ENCODE measurements at places on chromosomes 13 and 19.

GRCh38 chr19:1648459-1648849 lies 4.0 kb downstream of the TCF3 start:
- DNase-seq = no peak

- peak; percentile 48 for DNase-seq
These were observed 133.9 kb downstream of the DCT start for GRCh38 chr13:94345374-94346195.

GRCh38 chr19:46036744-46037128 lies 4.1 kb downstream of the IGFL4 start:
- DNase-seq = no peak

GRCh38 chr19:6098574-6098973 lies 11.7 kb downstream of the RFX2 start:
- no peak for DNase-seq

GRCh38 chr13:99150575-99151361 lies 49.9 kb upstream of the UBAC2 start:
- DNase-seq = no peak

DNA sequence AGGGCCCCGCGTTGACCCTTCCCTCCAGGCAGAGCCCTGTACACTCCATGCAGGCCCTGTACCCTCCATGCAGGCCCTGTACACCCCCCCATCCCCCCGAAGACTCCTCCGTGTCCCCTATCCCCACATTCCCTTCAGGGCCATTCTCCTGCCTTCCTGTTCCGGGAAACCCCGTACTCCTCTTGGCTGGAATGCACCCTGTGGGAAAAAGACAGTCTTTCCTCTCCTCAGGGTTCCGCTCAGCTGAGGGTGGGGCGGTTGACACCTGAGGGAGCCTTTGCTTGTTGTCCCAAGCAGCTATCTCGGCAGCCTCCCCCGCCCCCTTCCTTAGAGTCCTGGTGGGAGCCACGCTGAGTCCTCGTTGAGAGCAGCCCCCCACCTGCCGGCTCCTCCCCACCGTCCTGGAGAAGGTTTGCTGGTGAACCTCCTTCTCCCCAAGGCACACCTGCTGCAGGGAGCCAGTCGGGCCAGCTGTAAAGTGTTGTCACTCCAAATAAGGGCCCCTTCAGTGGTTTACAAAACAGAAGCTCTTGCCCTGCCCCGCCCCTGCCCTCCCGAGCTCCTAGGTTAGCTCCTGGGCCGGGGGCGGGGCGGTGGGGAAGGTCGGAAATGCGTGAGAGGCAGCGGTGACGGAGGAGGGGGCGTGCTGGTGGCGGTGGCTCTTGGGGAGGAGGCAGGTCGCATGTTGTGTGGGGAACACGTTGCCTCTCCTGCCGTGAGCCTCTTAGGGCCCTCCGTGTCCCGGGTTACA lies 1.5 kb downstream of the GNA11 start:
- DNase-seq = no peak

GRCh38 chr19:57008432-57008831 lies 111.4 kb upstream of the USP29 start:
- DNase-seq = no peak

DNA sequence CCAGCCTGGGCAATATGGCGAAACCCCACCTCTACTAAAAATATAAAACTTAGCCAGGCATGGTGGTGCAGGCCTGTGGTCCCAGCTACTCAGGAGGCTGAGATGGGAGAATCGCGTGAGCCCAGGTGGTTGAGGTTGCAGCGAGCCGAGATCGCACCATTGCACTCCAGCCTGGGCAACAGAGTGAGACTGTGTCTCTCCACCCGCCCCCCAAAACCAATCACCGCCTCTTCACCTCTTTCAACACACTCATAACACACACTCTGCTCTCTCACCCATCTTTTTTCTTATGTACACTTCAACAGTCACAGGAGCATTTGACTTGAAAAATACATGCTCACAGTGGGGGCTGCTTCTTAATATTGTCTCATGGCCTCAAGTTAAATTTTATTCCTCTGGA lies 76.8 kb downstream of the ESD start:
- DNase-seq = no peak

DNA sequence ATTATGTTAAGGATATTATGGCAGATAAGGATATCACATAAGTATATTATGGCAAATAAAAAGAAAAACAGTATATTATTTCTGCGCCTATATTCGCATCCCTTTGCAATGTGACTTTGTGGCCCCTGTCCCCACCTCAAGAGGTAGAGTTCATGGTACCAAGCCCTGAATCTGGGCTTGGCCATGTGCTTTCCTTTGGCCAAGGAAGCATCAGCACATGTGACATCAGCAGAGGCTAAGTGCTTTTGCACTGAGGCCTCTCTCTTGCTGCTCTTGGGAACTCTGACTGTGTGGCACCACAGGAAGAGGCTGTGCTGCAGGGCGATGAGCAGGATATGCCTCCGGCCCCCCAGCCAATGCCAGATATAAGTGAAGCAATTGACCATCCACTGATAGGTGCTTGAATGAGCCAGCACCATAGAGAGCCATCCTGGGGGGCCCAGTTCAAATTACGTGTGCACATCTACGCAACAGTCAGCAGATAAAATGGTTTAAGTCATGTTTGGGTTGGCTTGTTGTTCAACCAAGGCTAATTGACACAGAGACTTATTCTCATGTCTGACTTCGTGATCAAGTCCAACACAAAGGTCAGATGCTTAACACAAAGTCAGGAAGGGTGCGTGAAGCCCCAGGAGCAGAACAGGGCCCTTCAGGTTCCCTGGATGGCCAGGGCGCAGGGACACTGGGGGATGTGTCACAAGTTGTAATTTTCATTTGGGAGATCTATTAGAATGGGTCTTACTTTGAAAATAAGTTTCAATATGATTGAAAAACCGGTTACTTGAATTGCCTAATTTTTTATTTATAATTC lies 173.3 kb downstream of the COL4A1 start:
- DNase-seq = peak; percentile 48

GRCh38 chr13:33577007-33577406 lies 240.9 kb upstream of the RFC3 start:
- no peak for DNase-seq

DNA sequence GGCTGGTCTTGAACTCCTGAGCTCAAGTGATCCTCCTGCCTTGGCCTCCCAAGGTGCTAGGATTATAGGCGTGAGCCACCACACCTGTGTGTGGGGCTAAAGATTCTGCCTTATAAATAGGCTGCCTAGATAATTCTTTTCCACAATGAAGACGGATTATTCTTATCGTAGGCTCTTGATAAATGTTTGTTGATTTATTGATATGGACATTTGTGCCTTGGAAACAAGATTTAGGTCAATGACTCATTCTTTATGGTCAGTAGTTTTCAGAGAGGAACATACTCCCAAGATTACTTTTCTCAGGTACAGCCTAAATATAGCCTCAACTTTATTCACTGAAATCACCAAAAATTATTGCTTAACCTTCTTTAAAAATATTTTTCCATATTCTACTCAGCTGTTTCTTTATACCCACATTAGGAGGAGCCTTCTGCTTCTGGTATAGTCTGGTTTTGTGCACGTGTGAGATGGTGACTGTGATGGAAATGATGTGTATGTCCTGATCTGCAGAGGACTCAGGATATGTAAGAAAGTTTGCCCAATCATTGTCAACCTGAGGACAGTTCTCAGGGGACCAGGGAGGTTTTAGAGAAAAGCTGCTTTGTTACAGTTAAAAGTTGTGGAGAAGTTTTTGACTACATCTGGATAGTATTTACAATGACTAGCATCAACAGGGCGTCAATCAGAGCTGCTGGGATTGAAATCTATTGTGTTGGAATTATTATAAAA lies 208.9 kb downstream of the DNAJC15 start:
- DNase-seq = no peak

DNA sequence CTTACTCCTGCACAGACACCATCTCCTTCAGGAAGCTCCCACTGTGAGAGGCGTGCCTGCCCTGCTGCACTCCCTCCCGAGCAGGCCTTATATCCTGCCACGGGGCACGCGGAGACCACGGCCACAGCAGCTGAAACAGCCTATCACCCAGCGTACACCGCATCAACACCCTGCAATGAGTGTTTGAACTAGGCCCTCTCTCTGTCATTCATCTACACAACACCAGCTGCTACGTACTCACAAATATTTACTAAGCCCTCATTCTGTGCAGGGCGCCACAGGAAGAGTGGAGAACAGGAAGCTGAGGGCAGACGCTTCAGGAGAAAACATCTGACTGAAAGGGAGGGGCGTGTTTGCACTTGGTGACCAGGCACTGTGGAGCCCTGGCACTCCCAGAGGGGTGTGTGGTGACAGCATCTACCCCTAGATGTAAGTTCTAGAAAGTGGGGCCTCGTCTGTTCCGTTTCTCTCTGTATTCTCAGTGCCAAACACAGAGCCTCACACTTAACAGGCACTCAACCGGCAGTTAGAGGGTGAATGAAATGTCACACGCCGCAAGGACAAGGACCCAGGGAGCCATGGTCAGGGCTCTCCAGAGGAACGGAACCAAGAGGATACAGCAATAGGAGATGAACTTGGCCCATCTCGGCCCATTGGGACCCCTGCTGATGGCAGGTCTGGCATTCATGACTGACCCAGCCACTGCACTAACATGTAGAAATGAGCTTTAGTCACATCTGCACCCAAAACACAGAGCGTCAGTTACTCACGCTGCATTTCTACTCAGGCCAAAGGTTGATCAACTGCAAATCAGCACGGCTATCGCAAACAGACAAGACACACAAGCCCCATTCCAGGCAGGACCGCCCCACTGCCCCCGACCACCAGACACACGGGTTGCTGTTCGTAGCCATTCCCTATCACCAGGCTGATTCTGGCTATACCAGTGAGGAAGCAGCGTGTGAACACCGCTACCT lies 15.7 kb downstream of the RANBP3 start:
- DNase-seq = peak; percentile 92

DNA sequence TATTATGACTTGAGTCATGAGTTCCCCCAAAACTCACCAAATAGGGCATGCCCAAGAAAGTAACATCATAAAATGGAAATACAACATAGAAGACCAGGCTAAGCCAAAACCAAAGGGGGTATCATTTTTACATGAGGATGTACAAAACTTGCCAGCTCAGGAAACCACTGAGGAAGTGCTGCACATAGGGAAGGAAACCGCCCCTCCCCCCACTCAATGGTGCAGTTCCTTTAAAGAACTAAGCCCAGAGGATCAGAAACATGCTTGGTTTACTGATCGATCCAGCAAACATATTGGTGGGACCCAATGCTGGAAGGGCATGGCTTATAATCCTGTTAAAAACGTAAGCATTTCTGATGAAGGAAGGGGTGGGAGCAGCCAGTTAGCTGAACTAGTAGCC lies 4.2 kb upstream of the ZNF486 start:
- no peak for DNase-seq

GRCh38 chr13:33276570-33276969 lies 9.0 kb downstream of the STARD13 start:
- DNase-seq = no peak

GRCh38 chr13:86737334-86737932 lies 933.7 kb upstream of the SLITRK5 start:
- DNase-seq = no peak

- no peak for DNase-seq
These were observed 90.9 kb downstream of the SIPA1L3 start for GRCh38 chr19:37997911-37998344.

DNA sequence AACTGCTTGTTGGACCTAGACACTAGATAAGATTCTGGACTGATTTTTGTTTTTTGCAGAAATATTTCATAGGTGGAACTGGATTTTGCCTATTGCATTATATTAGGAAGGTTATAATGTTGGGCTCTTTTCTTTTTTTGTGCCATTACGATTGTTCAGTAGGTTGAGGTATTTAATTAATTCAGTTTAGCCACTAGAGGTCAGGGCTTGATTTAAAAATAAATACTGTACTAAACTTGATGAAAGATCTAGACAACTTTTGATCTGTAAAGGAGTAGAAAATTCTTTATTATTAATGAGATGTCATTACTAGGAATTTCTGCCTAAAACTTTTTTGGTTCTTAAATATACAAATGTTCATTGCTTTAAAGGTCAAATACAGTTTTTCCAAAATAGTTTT lies 15.2 kb upstream of the SUPT20H start:
- peak; percentile 17 for DNase-seq

DNA sequence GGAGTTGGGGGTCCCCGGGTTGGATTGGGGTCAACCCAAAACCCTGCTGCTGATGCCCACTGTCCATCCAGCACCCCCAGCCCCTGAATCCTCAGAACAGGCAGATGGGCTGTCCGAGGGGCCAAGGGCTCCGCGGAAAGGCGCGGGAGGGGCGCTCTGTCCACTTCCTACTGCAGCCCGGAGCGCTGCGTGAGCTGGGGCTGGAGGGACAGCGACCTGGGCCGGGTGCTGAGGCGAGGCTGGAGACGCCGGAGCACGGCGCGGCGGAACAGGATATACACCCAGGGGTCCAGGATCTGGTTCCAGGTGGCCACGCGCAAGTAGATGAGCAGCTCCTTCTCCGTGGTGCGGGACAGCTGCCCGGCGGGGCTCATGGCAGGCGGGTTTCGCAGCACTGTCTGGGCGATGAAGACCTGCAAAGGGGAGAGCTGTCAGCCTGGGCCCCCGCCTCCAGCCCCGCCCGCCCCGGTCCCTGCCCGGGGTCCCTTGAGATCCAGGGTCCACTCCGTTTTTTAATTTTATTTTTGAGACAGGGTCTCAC lies 10.3 kb downstream of the GIPC3 start:
- DNase-seq = no peak

GRCh38 chr13:24503379-24503696 lies 9.2 kb downstream of the PARP4 start:
- no peak for DNase-seq

GRCh38 chr19:52621376-52621775 lies 16.8 kb downstream of the ZNF83 start:
- no peak for DNase-seq

DNA sequence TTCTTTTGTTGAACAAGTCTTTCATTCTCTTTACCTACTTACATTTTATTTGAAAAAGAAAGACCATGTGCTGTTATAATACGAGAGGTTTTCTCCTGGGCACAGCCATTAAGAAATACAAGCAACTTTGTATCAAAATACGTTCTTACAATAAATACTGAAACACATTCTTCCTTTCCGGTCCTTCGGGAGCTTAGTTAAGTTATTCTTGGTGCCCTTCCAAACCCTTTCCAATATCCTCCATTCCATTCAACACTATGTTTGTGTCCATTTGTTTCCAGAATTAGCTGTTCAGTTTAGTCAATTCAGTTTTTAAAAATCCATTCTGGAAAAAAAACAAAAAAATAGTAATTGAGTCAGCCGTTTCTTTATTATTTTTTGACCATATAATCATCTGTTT lies 746.8 kb upstream of the SLC10A2 start:
- no peak for DNase-seq

- peak; percentile 61 for DNase-seq
These were observed 47.4 kb upstream of the TMTC4 start for GRCh38 chr13:100721885-100722512.

- peak; percentile 44 for DNase-seq
These were observed at the start of gene ZNF418 for GRCh38 chr19:57934820-57935665. TSS of gene ZNF418 (minus strand) at chr19:57935402. CDS start at chr19:57933822, 1,580 bp downstream.

GRCh38 chr19:33809960-33810359 lies 13.3 kb downstream of the KCTD15 start:
- no peak for DNase-seq

DNA sequence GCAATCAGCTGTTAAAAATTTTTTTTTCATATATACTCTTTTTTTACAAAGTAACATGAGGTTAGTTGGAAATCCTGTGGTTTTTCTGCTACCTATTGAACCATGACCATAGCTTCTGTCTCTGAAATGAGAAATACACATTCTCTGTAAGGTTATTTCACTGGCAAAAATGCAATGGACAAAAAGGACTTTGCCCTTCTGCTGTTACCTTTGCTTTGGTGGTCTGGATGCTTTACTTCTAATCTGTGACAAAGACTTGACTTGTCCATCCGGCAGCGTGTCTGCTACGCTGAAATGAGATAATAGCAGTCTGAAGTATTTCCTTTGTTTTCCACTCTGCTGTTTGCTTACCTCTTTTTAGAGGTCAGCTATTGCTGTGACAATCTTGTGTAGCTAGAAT lies 412.8 kb downstream of the SLITRK6 start:
- DNase-seq = peak; percentile 79

- no peak for DNase-seq
These were observed 43.6 kb upstream of the ZNF681 start for GRCh38 chr19:23802290-23802689.

All from NCI-H146 (cell line).